ENCODE measurements at places on chromosomes 16 and 17. TPM values are rescaled to one million over a fixed set of nuclear protein-coding genes. Genes with fewer than 3 reads are reported as not detected.

Gene NPW
- 0.69 TPM for total RNA-seq

Gene KRT25
- total RNA-seq, result not detected

Gene HSD11B2
- not detected for total RNA-seq

Gene TPPP3
- total RNA-seq, result not detected

Gene KRTAP4-6
- total RNA-seq, result not detected

Gene GDPD3
- 13.2 TPM for total RNA-seq

Gene BTBD17
- not detected for total RNA-seq

Gene RNF157
- total RNA-seq, result 121 TPM

Gene TVP23B
- total RNA-seq, result 20.1 TPM

Gene C16orf96
- total RNA-seq, result 0.22 TPM

Gene PTGES3L
- total RNA-seq, result 0.22 TPM

Gene CYGB
- not detected for total RNA-seq

Gene TEKT3
- not detected for total RNA-seq

Gene GABARAP
- 279 TPM for total RNA-seq

Gene ACSM2A
- not detected for total RNA-seq

Gene TP53I13
- total RNA-seq, result 71.4 TPM

Gene TIMP2
- total RNA-seq, result 2.4 TPM

Gene GRB7
- 0.81 TPM for total RNA-seq

Gene MSI2
- 96.0 TPM for total RNA-seq

Gene SOX8
- 0.25 TPM for total RNA-seq

Gene ZFP90
- 37.8 TPM for total RNA-seq

Gene VWA3A
- 0.20 TPM for total RNA-seq

Data from activated CD4-positive, alpha-beta T cell treated with anti-CD3 and anti-CD28 coated beads, Interleukin-2, amount 10 ng/mL, durations not matched to agents 7 days and 5 days (primary cell).